Fibroblast of skin of abdomen (primary cell): ENCODE measurements at places on chromosomes 6 and 20.

DNA sequence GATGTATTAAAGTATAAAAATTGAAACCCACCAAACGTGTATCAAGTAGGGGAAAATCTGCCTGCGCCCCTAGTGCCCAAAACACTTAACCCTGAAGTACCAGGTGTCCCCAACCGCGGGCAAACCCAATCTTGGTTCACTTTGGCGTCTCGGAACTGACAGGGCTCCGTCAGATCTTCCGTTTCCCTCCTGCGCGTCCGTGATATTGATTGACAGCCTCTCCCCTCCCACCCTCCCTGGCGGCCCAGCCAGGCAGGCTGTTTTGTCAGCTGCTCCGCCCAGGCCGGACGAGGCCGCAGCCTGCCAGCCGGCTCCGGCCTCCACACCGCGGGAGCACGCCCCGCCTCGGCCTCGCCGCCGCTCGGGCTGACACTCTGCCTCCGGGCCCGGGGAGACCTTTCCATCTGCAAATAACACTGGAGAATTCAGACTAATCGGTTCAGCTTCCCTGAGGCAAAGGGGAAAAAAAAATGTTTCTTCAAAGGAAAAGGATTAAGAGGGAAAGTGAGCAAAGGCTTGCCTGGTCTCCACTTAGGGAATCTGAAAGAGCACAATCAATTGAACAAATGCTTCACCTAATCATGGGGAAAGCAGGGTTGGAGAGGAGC lies 234.9 kb upstream of the MCHR2 start:
- DNase-seq, result peak; percentile 51

GRCh38 chr6:130252527-130253237 lies 29.9 kb upstream of the SAMD3 start:
- DNase-seq, result no peak

DNA sequence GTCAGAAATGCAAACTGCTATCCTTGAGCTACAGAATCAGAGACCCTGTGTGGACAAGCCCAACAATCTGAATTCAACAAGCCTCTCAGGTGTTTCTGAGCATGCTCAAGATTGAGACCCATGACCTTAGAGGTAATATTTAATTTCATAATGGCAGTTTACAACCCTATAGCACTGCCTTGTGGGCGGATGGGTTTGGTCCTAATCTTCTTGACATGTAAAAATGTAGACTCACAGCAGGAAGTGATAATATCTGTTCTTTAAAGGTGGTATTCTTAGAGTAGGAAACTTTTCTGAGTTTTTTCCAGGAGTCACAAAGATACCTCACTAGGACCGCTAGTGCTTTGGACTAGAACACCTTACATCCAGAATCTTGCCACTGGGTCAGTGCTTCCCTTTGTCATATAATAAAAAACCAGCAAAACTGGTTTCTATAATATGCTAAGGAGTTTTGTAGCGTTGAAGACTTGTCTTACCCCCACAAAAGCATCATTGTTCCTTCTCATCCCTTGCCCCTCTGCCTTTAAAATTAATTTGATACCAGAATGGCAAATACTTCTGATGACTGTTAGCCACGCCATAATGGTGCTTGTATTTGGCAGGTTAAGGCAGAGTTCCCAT lies 52.6 kb downstream of the E2F3 start:
- no peak for DNase-seq

DNA sequence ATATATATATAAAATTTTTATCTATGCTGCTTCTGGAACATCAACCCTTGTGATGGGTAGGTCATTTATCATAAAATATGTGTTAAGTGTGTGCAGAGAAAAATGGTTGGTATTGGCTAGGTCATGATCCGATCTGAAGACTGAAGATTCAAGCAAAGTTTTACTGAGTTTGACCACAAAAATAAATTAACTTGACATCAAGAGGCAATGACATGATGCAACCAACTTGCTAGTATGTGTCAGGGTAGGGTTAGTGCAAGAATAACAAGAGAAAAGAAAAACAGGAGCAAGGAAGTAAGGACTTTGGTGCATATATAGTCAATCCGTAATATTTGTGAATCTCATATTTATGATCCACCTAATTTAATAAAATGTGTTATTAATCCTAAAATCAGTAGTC lies 1202.0 kb upstream of the ADGRB3 start:
- peak; percentile 1 for DNase-seq

- no peak for DNase-seq
These were observed 3.1 kb downstream of the LTB start for GRCh38 chr6:31579119-31579505.

- DNase-seq, result peak; percentile 65
These were observed 15.8 kb upstream of the RNF182 start for GRCh38 chr6:13908955-13909381.
